ENCODE measurements at places on chromosomes 1 and 21.

DNA sequence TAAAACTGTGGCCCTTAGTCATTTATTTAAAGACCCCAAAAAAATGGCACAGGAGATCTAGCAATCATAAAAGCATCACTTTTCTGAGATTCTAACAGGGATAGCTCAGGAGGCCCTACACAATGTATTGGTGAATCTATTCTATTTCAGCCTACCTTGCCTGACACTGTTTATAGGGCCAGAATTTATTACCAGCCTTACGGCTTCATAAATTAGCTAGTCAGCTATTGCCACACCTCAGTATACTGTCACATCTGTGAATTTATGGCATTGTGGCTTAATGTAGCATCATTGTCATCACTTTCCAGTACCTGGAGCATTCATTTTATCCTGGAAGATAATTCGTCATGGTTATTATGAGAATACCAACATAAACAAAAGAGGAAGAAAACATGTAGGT lies 121.2 kb upstream of the ERG start:
- DNase-seq: no peak

DNA sequence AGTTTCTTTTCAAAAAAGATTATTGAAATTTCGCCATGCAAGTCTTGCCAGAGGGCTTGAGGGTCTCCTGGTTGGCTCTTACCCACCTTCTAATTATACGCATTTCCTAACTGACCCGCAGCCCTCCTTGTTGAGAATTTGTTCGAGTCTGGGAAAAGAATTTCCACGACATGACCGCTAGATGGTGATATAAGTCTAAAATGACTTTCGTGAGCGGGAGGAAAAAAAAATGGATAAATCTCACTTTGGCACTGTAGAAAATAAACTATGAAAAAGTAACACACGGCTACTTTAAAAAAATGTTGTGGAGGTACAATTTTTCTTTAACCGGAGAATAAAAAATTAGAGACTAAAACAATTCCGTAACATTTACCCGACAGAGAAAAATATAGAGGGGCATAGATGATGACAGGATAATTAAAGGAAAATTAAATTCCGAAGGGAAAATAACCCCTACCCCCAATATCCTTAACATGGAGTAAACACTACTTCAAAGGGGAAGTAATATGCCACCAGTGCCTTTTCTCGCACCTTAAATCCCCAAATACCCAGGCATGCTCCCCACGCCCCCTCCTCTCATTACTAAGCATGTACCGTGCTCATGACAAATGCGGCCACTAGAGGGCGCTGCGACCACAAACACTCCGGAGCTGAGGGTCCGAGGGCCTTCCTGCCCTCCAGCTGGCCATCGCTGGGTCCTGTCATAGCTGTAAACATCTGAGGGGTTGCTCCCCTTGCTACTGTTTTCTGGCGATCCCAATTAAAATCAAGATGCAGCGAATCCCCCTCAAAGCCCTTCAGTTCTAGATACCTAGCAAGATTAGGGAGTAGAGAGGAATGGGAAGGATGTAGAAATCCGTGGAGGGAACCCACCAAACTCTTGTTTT lies 266.9 kb downstream of the ASTN1 start:
- DNase-seq: peak; percentile 69

DNA sequence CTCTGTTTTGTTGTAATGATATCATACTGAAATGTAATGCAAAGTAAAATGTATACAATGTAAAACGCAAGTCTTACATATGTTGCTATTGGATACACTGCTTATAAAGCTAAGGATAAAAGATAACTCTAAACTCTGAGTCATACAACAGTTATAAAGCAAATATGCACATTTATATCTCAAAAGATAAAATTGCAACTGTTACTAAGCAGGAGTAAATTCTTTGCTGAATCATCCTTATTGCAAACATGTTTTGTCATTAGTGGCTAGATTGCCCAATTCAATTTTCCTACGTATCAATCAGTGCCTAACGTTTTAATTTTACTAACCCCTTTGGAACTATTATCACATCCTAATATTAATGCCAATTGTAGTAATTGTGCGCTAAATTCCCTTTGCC lies 762.9 kb downstream of the LTN1 start:
- DNase-seq: no peak

- no peak for DNase-seq
Observed at GRCh38 chr1:81314513-81315233, 486.1 kb upstream of the ADGRL2 start.
